ENCODE measurements at places on chromosomes 6 and 20.

- DNase-seq: peak; percentile 35
These were observed 41.2 kb downstream of the PDSS2 start for GRCh38 chr6:107418118-107418517.

GRCh38 chr6:52243282-52243893 lies 912 bp downstream of the IL17F start:
- no peak for DNase-seq

- DNase-seq: no peak
These were observed 4.8 kb upstream of the BCAS4 start for GRCh38 chr20:50789968-50790650.

DNA sequence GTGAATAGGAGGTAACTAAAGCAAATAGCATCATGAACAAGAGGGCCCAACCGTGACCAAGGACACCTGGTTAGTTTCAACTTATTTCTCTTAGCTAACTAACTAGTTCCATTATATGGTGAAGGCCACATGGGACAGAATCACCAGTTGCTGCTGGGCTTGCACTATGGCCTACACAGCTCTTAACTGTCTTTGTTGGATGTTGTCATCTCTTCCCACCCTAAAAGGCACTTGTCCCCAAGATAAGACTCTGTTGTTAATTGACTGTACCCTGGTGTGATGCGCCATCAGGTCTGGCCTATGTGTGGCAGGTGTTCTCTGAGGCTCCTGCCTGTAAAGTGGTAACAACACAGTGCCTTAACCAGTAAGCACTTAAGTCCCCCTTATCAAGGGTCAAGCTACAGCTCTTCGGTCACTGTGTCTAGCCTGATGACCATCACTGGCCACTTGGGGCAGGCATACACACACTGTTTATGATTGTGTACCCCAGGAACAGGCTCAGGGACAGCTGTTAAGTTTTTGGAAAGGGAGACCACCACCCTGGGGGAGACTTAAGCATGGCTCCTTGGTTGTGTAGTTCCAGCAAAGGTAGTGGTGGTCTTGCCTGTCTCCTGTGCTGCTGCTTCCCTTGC lies 51.2 kb downstream of the CHD6 start:
- no peak for DNase-seq

DNA sequence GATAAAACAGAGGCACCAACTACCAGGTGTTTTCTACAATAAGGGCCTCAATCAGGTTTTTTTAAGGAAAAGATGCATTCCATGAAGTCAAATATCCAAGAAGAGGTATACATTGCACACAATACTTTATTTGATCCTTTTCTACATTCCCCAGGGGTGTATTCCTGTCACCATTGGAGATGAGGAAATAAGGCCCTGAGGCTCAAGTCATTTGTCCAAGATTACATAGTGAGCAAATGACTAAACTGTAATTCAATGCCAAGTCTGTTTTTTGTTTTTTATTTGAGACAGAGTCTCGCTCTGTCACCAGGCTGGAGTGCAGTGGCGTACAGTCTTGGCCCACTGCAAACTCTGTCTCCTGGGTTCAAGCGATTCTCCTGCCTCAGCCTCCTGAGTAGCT lies 69.2 kb upstream of the CDYL start:
- DNase-seq: no peak

GRCh38 chr6:164109770-164110140 lies 695.2 kb downstream of the QKI start:
- no peak for DNase-seq

DNA sequence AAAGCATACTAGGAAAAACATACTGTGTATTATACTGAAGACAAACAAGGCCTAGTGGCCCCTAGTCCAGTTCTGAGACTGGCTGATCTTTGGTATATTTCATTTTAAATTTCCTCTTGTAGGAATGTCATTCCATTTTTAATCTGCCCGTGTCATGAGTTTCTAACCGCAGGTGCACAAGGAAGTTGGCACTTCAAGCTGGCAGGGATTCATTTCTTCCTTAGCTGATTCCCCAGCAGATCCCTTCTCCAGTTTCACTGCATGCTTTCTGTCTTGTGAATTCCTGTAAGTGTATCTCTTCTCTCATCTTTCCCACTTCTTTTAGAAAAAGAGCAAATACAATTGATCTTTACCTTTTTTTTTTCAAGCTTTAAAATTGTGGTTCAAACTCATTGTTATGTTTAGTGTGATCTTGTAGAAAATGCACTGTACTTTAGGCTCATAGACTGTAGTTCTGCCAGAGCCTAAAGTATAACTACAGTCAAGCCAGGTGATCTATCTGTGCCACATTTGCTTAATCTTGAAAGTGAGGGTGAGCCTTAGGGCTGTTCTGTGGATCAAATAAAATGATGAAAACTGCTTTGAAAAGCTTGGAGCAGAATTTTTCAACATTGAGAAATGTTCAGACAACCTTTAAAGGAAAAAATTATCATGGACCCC lies 37.0 kb downstream of the RNF217 start:
- no peak for DNase-seq

GRCh38 chr6:31652925-31653724 lies 664 bp upstream of the BAG6 start:
- DNase-seq: peak; percentile 98

GRCh38 chr20:26163890-26164289 lies 467.2 kb upstream of the ZNF337 start:
- no peak for DNase-seq

DNA sequence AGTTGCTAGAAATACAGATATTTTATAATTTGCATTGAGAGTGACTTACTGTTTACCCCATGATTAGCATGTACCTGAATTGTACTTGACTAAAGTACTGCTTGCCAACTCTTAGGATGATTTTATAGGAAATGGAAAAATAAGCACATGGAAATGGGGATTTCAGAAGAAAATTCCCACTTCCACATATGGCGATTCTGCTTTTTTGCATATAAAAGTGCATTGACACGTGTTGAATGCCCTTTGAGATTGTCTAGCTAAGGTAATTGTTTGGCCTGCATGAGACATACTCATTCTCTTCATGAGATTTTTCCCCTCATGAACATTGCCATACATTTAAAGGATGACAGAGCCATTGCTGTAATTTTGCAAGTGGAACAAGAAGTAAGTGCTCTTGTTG lies 10.1 kb downstream of the TAB2 start:
- DNase-seq: no peak

- no peak for DNase-seq
These were observed 127.9 kb downstream of the BACH2 start for GRCh38 chr6:90168693-90169131.
